ENCODE measurements at places on chromosomes 2 and 18. TPM values are rescaled to one million over a fixed set of nuclear protein-coding genes. Genes with fewer than 3 reads are reported as not detected.

- H3K4me1 ChIP-seq: peaks cover 24% of the 10 kb centered on the region
- no peak overlapping the region for H3K4me3 ChIP-seq
- no peak overlapping the region for H3K27ac ChIP-seq
- no peaks in the 10 kb centered on the region for H3K36me3 ChIP-seq
- DNase-seq: no peak
Observed at GRCh38 chr2:9758741-9759140, 84.5 kb upstream of the TAF1B start.

- DNase-seq: peak; percentile 88
- peak overlapping the region; percentile 62 for H3K27ac ChIP-seq
- H3K36me3 ChIP-seq: no peaks in the 10 kb centered on the region
Observed at GRCh38 chr2:37377187-37377532, 32.7 kb downstream of the QPCT start.

RETREG2 gene
- total RNA-seq: 54.8 TPM

DNA sequence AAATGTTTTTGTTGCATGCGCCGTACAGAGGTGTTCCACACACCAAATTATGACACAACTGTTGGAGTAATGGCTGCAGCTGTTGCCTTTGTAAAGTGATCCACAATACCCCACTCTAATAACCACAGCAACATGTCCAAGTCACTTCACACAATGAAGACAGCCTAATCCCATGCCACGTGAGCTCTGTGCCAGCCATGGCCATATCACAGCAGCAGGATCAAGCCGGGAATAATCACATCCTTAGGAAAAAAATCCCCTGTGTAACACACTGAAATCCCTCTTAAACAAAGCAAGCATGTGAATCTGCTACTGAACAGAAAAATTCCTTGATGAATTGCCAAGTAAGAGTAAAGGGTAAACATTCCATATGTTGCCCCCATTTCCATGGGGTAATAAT is 179.5 kb upstream of the PARD3B start:
- H3K36me3 ChIP-seq: no peaks in the 10 kb centered on the region
- no peaks in the 10 kb centered on the region for H3K4me1 ChIP-seq
- no peak overlapping the region for H3K27ac ChIP-seq
- H3K4me3 ChIP-seq: no peak overlapping the region
- DNase-seq: no peak

DNA sequence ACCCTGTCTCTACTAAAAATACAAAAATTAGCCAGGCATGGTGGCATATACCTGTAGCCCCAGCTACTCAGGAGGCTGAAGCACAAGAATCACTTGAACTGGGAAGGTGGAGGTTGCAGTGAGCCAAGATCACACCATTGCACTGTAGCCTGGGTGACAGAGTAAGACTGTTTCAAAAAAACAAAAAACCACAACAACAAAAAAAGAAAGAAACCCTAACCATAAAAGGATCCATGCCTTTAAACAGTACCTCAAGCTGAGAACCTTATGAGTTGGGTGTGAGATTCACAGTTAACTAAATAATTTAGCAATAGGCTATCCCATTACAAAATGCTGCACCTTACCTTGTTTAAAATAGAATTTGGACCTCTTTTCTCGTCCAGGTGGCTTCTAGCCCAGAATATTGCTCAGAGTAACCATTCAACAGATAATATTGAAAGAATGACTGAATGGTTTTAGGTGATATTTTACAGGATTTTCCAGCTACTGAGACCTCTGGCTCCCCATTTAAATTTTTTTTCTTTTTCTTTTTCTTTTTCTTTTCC is 6.4 kb downstream of the DPYSL5 start:
- H3K27me3 ChIP-seq: peaks cover 48% of the 10 kb centered on the region
- no peak overlapping the region for H3K4me3 ChIP-seq
- H3K36me3 ChIP-seq: no peaks in the 10 kb centered on the region

DNA sequence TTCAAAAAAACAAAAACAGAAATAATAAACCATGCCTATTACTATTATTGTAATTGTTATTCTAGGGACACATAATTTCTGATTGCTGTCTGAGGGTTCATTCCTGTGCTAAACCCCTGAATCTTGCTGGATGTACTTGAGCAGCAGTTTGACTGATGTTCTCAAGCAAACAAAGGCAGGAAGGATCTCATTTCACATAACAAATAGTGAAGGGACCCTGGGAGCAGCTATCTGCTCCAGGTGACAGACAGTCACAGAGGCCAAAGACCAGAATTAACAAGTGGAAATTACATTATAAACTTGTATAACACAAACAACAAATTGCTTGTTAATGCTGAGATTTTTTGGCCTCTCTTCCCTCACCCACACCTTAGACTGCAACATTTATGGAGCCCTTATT is 284.2 kb downstream of the THSD7B start:
- H3K4me1 ChIP-seq: no peaks in the 10 kb centered on the region
- no peaks in the 10 kb centered on the region for H3K27me3 ChIP-seq
- H3K36me3 ChIP-seq: no peaks in the 10 kb centered on the region

- H3K4me1 ChIP-seq: no peaks in the 10 kb centered on the region
- no peak for DNase-seq
- no peak overlapping the region for H3K27ac ChIP-seq
- H3K4me3 ChIP-seq: no peak overlapping the region
Observed at GRCh38 chr2:210410542-210410941, 66.0 kb downstream of the LANCL1 start.

Data from astrocyte (in vitro differentiated cells and primary cell).